ENCODE measurements at places on chromosomes 5 and 9. TPM values are rescaled to one million over a fixed set of nuclear protein-coding genes. Genes with fewer than 3 reads are reported as not detected.

DNA sequence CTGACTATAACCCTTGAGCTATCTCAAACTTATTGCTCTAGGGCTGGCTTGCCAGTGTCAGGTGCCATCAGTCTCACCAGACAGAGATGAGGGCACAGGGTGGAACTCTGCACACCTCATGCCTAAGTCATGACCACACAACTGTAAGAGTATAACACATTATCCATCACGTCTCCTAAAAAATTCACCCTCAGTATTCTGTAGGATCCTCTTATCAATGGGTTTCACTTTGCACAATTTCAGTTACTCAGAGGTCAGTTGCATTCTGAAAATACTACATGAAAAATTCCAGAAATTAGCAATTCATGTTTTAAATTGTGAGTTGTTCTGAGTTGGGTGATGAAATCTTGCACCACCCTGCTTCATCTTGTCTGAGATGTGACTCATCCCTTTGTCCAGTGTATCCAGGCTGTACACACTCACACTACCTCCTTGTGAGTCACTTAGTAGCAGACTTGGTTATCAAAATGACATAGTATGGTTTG, 690.9 kb upstream of the CDH18 start:
- no peak overlapping the region for H3K27ac ChIP-seq
- no peak for DNase-seq
- H3K27me3 ChIP-seq = no peaks in the 10 kb centered on the region
- H3K4me3 ChIP-seq = no peak overlapping the region
- no peaks in the 10 kb centered on the region for H3K36me3 ChIP-seq

- no peak for DNase-seq
- no peaks in the 10 kb centered on the region for H3K4me1 ChIP-seq
- H3K27ac ChIP-seq = no peak overlapping the region
- no peaks in the 10 kb centered on the region for H3K36me3 ChIP-seq
- no peaks in the 10 kb centered on the region for H3K27me3 ChIP-seq
Observed at GRCh38 chr5:101717721-101718120, 578.4 kb downstream of the SLCO4C1 start.

- no peak overlapping the region for H3K27ac ChIP-seq
- no peaks in the 10 kb centered on the region for H3K4me1 ChIP-seq
- H3K4me3 ChIP-seq = no peak overlapping the region
- no peak for DNase-seq
Observed at GRCh38 chr9:114006931-114007691, 71.0 kb downstream of the AMBP start.

PCDHGB1 gene
- total RNA-seq = not detected

F2RL1 gene
- 3.2 TPM for total RNA-seq

IFNA16 gene
- total RNA-seq = not detected

DNA sequence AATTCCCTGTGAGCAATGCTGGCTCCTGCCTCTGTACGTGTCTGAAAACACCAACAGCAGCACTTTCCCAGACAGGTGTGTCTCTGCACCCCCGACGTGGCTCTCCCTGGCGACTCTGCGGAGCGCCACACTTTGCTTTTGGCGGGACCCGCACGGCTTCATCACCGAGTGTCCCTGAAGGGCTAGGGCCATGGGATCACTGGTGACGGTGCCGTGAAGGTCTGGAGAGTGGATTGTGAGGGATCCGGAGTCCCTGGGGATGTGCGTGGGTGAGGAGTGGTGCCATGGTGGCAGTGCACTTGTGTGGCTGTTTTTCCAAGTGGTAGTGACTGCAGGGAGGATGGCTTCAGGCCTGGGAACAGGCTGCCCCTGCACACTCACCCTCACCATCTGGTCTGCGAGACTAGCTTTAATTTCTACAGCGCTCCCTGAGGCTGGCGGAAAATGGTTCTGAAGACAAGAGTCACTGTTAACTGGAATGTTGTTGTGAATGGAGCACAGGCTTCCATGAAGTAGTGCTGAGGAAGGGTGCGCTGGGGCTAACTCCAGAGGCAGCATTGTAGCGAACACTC, 3.2 kb downstream of the NKD2 start:
- peaks cover 10% of the 10 kb centered on the region for H3K4me1 ChIP-seq
- DNase-seq = no peak
- no peak overlapping the region for H3K27ac ChIP-seq

COL27A1 gene
- total RNA-seq = 2.4 TPM

GRCh38 chr5:76468635-76469425, 65.7 kb downstream of the IQGAP2 start:
- peaks cover 33% of the 10 kb centered on the region for H3K4me1 ChIP-seq
- H3K27ac ChIP-seq = no peak overlapping the region
- no peaks in the 10 kb centered on the region for H3K27me3 ChIP-seq
- H3K36me3 ChIP-seq = no peaks in the 10 kb centered on the region
- H3K4me3 ChIP-seq = no peak overlapping the region
- DNase-seq = no peak

GRCh38 chr9:135039916-135040645, 47.4 kb upstream of the OLFM1 start:
- H3K36me3 ChIP-seq = no peaks in the 10 kb centered on the region
- no peak overlapping the region for H3K4me3 ChIP-seq
- H3K27me3 ChIP-seq = no peaks in the 10 kb centered on the region
- DNase-seq = no peak
- H3K27ac ChIP-seq = no peak overlapping the region
- no peaks in the 10 kb centered on the region for H3K4me1 ChIP-seq

DNA sequence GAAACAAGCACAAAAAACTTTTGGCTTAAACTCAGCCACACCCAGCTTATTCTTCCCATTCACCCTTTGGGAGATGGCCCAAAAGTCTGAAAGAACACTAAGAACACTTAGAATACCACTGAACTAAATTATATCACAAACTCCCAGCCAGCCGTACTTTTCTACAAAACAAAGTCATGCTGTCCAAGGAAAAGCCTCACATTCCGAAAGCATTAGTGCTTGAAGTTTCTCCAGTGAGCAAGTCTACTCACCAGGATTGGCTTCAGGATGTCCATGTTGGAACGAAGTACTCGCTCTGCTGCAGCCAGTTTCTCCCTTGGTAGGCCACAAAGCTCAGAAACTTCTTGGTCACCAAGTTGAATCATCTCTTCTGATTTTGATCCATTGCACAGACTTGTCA, 69.7 kb downstream of the ABCA1 start:
- H3K4me3 ChIP-seq = no peak overlapping the region
- H3K4me1 ChIP-seq = no peaks in the 10 kb centered on the region

IPO11 gene
- 28.4 TPM for total RNA-seq

DNA sequence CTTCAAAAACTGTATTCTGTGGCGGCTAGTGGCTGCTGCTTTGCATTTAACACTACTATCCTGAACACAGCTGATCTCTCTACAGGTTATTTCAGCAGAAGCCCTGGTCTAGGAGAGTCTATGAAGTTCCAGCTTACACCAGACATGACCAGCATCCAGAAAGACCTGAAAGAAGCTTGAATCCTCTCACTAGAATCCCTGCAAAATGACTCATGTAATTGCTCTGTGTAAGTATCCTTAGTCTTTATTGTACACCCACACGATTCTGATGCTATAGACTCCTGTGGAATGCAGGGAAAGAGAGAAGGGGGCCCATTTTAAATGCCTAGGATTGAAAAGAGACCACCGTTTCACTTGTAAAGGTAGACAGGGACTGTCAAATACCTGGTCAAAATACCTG, 859 bp upstream of the GRIA1 start:
- H3K27ac ChIP-seq = no peak overlapping the region
- H3K4me1 ChIP-seq = no peaks in the 10 kb centered on the region
- no peaks in the 10 kb centered on the region for H3K27me3 ChIP-seq
- DNase-seq = no peak

NTRK2 gene
- total RNA-seq = not detected

DNA sequence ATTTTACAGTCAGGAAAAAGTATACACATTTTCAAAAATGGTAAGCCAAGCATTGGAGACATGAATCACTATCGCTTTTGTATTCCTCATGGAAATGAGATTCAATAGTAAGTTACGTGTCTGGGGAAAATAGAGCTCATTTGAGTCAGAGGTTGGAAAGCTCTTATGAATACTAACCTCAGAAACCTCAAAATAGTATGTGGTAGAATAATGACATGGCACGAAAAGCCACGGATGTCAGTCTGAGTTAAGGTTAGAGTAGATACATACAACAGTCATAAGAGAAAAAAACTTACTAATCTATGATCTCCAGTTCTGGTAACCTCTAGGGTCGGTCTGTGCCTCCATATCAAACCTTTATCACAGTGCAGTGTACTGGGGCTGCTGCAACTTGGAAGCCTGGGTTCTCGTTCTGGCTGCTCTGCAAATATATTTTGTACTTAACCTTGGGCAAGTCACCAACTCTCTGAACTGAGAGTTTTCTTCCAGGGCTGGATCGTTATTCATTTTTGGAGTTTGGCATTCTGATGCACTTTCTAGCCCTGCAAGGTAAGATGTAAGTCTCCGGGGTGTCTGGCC, 31.8 kb downstream of the MAP1B start:
- H3K4me3 ChIP-seq = no peak overlapping the region
- H3K27me3 ChIP-seq = no peaks in the 10 kb centered on the region
- H3K27ac ChIP-seq = no peak overlapping the region

DNA sequence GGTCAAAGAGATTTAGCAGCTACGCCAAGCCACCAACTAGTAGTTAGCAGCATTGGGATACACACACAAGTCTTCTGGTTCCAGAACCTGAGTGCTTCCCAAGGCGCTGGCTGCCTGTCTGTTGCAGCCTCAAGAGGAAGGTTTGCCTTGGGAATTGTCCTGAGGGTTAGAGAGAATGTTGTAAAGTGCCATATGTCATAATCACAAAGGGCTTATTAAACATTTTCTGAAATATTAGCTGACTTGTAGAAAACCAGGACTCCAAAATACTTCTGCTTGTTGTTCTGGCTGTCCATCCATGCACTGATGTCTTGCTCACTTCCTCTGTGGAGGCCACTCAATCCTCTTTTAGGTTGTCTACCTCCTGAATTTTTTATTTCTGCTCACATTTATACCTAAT, 46.3 kb downstream of the SLC36A1 start:
- H3K27me3 ChIP-seq = no peaks in the 10 kb centered on the region
- H3K27ac ChIP-seq = no peak overlapping the region
- no peaks in the 10 kb centered on the region for H3K4me1 ChIP-seq

DNA sequence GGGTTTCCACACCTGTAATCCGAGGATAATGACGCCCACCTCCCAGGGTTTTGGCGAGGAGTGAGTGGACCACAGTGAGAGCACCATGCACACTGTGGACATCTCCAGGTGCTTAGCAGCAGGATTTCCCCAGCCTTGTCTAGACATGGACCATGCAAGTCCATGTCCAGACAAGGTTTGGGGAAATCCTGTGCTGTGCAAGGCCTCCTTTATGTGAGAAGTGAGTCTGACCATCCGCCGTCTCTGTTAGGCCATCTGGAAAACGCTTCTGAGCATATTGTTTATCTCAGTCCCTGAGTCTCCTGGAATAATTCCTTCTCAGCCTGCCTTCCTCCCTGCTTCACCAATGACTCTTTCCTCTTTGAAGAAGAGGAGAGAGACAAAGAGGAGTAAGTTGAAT, 26.2 kb upstream of the TNFAIP8 start:
- H3K27ac ChIP-seq = peak overlapping the region; percentile 78
- no peak for DNase-seq
- H3K4me1 ChIP-seq = peaks cover 86% of the 10 kb centered on the region
- no peaks in the 10 kb centered on the region for H3K27me3 ChIP-seq
- peak overlapping the region; percentile 40 for H3K4me3 ChIP-seq

PCDHA1 gene
- not detected for total RNA-seq

- H3K36me3 ChIP-seq = peaks cover 8% of the 10 kb centered on the region
- DNase-seq = no peak
- H3K27ac ChIP-seq = peak overlapping the region; percentile 61
Observed at GRCh38 chr9:129822898-129823541, 916 bp downstream of the TOR1A start.

GRIA1 gene
- not detected for total RNA-seq

SNAPC4 gene
- 10.0 TPM for total RNA-seq

DNA sequence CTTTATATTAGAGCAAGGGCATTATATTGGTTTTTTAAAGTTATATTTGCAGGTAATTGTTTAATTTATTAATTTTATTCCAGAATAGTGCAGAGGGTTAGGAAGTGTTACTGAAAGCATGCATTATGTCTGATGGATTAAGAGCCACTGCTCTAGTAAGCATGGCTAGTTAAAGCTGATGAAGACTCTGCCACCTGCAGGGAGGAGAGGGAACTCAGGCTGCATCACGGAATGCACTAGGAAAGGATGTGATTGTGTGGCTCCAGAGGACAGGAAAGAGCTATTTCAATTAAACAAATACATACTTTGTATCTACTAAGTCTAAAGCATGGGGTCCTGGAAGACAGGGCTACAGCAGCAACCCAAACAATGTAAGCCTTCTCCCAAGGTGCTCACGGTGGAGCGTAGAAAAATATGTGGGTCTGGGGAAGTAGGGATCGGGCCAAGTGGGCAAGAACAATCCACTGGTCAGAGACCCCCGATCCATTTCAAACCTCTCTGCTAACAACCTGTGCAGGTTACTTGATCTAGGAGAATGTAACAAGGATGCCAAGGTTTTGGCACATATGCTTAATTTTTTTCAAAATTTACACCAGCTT, 15.3 kb upstream of the GRXCR2 start:
- no peak overlapping the region for H3K27ac ChIP-seq
- H3K4me3 ChIP-seq = no peak overlapping the region
- no peaks in the 10 kb centered on the region for H3K36me3 ChIP-seq
- no peak for DNase-seq
- H3K4me1 ChIP-seq = no peaks in the 10 kb centered on the region

CERCAM gene
- 0.66 TPM for total RNA-seq

DNA sequence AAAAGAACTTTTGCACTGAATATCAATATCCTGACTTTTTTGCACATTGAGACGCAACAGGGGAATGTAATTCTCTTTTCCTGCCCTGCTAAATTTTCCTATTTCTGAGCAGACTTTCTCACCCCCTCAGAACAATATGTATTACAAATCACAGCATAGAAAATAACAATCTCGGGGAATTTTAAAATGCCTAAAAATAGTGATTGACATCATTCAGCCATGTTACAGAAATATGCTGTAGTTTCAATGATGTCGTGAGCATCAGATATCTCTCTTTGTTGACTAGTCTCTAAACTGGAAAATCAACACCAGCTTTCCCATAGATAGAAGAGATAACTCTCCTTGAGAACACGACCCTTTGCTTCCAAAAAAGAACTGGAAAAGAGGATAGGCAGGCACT, 166.7 kb downstream of the ZDHHC21 start:
- H3K4me3 ChIP-seq = no peak overlapping the region
- no peak for DNase-seq
- no peaks in the 10 kb centered on the region for H3K27me3 ChIP-seq
- H3K36me3 ChIP-seq = no peaks in the 10 kb centered on the region

SLC6A19 gene
- total RNA-seq = not detected

- no peaks in the 10 kb centered on the region for H3K36me3 ChIP-seq
- H3K27me3 ChIP-seq = no peaks in the 10 kb centered on the region
- no peak for DNase-seq
- H3K4me3 ChIP-seq = no peak overlapping the region
- no peak overlapping the region for H3K27ac ChIP-seq
Observed at GRCh38 chr9:110874963-110875674, 163.2 kb downstream of the LPAR1 start.
